Spinal cord (tissue), 10 donors: ENCODE measurements at places on chromosomes 2 and 18. TPM values are rescaled to one million over a fixed set of nuclear protein-coding genes. Genes with fewer than 3 reads are reported as not detected.

GRCh38 chr2:213696442-213696841 is 412.2 kb downstream of the SPAG16 start:
- DNase-seq = no peak

DNA sequence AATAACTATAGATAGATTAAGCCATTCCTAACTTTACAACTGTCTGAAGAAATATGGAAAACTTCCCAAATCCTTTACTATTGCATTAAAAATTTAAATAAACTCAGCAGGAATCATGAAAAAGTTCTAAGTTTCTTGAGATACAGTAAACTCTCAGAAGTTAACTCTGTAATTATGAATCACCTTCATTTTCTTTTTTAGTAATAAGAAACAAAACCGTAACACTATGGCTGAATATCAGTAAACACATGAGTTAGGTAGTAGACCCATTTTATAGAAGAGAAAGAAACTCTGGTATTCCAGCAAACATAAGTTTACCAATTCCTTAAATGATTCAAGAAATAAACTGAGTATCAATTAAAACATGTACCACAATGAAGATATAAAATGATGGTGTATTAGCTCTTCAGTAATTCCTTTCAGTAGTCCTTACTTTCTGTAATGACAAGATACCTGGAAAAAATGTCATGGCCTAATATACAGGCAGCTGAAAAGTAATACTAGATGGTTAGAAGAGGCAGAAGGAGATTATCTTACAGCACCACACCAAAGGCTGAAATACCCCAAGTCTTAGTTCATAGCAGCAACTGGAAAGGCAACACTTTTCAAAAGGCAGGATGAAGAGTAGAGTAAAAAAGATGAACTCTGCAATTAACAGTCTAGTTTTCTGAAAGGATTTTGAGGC is 11.5 kb downstream of the TRIP12 start:
- no peak for DNase-seq

- DNase-seq = peak; percentile 72
Observed at GRCh38 chr2:180980943-180981911, 822 bp downstream of the UBE2E3 start.

- DNase-seq = no peak
Observed at GRCh38 chr2:19883486-19883885, 18.3 kb downstream of the TTC32 start.

- DNase-seq = no peak
Observed at GRCh38 chr2:122326471-122326870, 571.0 kb downstream of the TSN start.

The ABCB6 gene
- polyA plus RNA-seq = 78.8 TPM

The GKN2 gene
- not detected for polyA plus RNA-seq

The GORASP2 gene
- polyA plus RNA-seq = 71.2 TPM

GRCh38 chr2:197348721-197349360 is 38.3 kb upstream of the ANKRD44 start:
- DNase-seq = no peak

GRCh38 chr2:47065771-47066380 is 89.2 kb downstream of the STPG4 start:
- no peak for DNase-seq

The SERPINB13 gene
- not detected for polyA plus RNA-seq

DNA sequence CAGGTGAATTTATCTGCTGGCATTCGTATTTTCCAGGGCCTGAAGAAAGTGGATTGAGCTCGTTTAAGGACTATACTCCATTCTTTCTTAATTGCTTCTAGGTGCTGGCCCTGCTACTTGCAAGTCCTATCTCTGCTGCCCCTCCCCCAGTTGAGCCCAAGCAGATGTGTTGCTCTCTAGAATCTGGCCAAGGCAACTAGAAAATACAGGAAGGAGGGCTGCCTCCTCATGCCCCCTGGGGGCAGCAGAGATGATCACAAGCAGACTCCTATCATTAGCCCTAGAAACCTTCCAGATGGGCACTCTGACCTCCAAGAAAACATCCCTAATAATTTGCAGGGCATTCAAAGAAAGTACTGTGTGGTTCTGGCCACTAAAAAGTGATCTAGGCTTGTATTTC is 72.5 kb upstream of the CYP26B1 start:
- no peak for DNase-seq

The MYOM1 gene
- polyA plus RNA-seq = 9.7 TPM

GRCh38 chr2:209458008-209458979 is 34.4 kb downstream of the MAP2 start:
- peak; percentile 86 for DNase-seq

The BCL11A gene
- 61.6 TPM for polyA plus RNA-seq

DNA sequence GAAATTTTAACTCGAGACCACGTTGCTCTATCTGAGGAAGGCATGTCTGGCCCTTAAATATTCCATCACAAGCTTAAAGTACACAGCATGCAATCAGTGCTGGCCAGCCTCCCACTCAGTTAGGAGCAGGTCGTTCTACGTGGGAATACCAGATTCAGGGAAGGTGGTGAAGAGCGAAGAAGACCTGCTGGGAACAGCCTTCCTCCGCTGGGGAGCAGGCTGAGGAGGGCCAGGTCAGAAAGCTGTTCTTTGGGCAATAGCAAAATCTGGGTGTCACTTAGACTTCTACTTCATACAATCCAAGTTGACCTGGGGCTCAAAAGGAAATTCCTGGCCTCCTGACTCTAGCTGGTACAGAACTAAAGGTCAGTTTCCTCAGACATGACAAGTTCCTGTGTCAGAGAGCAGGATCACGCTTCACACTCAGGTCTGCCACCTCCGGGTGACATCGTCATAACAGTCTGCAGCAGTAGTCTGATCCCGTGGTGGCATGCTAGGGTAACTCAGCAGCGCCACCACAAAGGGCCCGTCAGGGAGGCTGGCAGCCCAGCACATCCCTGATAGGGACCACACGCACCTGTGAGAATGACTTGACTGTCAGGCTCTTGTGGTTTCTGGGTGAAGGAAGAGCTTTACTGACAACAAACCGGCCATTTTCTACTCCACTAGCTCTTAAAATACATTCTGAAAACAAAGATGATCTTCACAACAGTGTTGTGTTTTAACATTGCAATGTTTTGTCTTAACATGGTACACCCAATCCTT is 35.2 kb upstream of the NAPG start:
- DNase-seq = no peak

- peak; percentile 88 for DNase-seq
Observed at GRCh38 chr18:55337908-55338521, 250.0 kb downstream of the TCF4 start.

The GPR39 gene
- 1.4 TPM for polyA plus RNA-seq

DNA sequence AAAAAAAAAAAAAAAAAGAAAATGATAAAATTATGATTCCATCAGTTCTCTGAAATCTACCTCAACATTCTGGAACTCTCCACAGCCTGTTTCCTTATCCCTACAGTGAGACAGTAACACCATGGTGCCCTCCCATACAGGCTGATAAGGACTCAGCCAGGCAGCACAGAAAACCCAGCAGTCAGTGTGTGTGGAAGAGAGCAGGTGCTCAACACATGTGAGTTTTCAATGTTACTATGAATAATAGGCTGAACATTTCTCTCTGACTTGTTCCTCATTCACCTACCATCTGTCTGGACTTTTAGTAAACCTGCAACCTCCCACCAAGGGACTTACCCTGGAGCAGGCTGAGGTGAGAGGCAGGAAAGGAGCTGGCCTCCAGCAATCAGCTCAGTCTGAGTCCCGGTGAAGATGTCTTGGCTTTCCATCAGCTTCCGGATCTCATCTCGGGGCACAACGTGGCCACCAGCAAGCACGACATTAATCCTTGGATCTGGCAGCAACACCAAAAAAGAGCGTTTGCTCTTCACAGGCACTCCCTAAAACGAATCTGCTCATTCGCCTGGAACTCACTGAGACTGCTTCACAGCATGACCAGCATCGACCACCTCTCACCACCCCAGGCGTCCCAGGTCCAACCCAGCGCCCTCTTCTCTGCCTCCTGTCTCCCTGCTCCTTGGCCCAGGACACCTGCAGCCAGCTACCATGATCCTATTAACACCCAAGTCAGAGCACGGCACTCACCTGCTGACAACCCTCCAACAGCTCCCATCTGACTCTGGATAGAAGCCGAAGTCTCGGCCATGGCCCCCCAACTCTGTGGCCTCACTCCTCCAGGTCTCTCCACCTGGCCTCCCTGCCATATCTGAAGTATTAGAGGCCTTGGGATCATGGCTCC is 16.5 kb downstream of the PASK start:
- DNase-seq = no peak

DNA sequence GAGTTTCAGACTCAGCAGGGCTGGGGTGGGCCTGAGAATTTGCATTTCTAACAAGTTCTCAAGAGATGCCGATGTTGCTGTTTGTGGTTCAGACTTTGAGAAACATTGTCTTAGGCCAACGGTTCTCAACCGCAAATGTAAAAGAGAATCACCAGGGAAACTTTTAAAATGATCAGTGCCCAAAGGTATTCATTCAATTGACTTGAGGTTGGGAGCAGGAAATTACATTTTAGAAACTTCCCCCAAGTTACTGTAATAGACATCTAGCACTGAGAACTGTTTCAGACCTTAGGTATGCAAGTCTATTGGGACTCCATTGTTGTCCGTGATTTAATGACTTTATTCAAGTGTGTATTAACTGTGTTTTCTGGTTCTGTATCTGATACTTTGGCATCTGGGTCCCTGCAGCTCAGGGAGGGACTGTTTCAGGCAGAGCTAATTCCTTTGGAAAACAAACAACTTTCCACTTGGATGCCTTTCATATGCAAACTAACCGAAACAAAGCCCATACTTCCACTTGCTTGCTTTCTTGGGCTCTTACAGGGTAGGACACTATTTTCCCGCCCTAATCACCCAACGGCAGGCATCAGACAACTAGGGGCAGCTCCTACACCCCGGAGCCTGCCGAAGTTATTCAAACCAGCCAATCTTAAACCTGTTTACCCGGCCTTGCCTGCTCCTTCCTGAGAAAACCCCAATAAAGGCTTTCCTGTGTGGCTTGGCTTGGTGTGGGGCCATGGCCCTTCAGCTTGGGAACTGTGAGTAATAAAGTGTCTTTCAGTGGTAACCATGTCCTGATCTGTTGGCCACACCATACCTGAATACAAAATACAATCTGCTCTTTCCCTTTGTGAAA is 97.6 kb downstream of the POLE4 start:
- no peak for DNase-seq

DNA sequence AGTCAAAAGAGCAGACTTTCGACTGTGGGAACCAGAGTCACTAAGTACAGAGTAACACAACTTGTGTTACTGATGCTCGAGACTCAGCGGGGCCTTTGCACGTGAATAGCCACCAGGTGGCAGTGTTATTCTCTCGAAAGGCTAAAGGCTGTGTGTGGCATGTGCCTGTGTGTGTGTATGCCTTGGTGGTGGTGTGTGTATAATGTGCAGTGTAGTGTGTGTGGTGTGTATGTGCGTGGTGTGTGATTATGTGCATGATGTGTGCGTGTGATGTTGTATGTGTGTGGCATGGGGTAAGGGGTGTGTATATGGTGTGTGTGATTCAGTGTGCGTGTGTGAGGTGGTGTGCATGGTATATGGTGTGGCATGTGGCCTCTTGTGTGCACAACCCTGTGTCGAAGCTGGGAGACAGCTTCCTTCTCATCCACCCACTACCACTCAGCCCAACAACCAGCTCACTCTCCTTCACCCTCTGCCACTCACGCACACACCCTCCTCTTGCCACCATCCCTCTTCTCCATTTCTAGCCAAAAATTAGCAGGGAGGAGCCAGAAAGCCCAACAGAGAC is 83.0 kb upstream of the ZNF532 start:
- peak; percentile 84 for DNase-seq

DNA sequence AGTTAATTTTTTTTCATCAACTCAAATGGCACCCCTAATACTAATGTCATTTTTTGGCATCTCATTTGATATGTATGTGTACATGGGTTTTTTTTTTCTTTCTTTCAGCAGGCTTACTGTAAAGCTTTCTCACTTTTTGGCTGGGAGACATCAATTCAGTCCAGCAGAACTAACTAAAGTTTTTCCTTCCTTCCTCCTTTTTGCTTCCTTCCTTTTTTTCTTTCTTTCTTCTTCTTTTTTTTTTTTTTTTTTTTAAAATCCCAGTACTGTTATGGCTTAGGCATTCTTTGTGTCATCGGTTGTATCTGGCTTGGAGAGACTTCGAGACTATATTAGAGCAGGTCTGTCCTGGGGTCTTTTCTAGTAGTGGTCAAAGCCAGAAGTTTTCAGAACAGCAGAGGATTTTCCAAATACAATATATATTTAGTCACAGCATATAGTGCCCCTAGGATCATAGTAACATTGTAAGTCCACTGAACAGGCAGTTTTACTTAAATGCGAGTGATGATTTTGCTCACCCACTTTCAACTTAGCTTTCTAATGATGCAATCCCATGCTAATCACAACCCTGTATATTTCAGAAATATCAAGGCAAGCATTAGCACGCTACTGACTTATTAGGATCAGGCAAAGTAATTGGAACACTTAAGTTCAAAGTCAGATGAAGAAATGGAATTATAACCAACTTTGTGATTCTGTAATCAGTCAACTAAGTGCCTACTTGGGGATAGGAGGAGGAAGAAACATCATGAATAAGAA is 4.0 kb downstream of the KLHL29 start:
- DNase-seq = no peak

DNA sequence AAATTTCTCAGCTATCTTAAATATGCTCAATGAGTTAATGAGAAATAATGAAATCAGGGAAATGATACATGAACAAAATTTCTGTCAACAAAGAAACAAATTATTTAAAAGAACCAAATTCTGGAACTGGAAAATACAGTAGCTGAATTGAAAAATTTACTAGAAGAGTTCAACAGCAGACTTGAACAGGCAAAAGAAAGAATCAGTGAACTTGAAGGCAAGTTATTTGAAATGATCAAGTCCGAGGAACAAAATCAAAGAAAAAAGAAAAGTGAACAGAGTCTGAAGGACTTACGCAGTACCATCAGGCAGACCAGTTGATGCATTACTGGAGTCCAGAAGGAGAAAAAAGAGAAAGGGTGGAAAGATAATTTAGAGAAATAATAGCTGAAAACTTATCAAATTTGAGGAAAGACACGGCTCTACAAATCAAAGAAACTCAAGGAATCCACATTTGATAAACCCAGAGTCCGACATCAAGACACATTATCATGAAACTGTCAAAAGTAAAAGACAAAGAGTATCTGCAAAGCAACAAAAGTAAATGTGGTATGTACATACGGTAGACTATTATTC is 83.6 kb downstream of the CCDC138 start:
- DNase-seq = no peak

- DNase-seq = no peak
Observed at GRCh38 chr18:58831606-58832005, 33.1 kb upstream of the ZNF532 start.

The EMILIN1 gene
- 16.2 TPM for polyA plus RNA-seq

- no peak for DNase-seq
Observed at GRCh38 chr2:158518084-158518483, 61.3 kb downstream of the PKP4 start.

The SEMA4C gene
- polyA plus RNA-seq = 84.0 TPM

The EMILIN2 gene
- polyA plus RNA-seq = 5.6 TPM

GRCh38 chr2:72994282-72994990 is 77.1 kb downstream of the SFXN5 start:
- DNase-seq = no peak
